ENCODE measurements at places on chromosomes 12 and 14.
A peak's percentile ranks its signal among the peaks of the same experiment; 100 is the strongest.

- DNase-seq = peak; percentile 33
Measured at GRCh38 chr12:58932806-58933681, 12.7 kb upstream of the LRIG3 start.

DNA sequence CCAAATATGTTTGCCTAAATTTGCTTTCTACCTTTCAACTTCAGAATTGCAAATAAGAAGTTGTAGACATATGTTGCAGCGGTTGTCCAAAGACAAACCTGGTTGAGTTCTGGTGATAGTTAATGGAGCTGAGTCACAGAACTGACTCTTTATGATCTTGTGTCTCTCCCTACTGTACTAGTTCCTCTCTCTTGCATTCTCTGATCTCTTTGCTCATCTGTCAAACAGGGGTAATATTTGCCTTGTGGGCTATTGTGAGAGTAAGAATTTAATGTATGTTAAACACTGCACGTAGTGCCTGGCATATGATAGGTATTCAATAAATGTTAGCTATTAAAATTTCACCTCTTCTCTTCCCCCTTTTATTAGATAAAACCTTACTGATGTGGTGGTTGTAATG lies 283.5 kb upstream of the RGS6 start:
- DNase-seq = no peak

DNA sequence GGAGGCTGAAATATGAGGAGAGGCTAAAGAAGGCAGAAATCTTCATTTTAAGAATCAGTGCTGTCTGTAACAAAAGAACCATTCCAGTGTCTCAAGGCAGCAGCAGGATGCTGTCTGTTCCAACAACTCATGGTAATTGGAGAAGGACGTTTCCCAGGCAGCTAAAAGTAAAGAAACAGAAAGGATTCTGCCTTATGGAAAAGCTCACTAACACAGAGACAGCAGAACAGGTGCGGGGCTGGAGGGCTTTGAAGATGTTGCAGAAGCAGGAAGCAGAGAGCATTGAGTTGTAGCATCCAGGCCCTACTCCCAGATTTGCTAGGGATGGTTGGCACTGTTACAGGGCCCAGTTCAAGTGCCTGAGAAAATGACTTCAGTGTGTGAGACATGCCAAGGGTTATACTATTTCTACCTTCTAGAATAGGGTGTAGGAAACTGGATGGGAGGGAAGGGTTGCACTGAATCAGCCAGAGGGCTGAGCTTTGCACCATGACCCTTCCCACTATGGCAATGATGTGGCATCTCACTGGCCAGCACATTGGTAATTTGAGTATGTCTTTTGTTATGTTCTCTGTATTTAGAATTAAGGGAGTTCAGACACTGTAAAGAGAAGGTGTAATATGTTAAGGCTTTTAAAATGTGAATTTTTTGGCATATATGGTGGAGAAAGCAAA lies 160.0 kb upstream of the FBXO33 start:
- no peak for DNase-seq

- no peak for DNase-seq
Measured at GRCh38 chr12:119014368-119014767, 33.0 kb downstream of the SRRM4 start.

DNA sequence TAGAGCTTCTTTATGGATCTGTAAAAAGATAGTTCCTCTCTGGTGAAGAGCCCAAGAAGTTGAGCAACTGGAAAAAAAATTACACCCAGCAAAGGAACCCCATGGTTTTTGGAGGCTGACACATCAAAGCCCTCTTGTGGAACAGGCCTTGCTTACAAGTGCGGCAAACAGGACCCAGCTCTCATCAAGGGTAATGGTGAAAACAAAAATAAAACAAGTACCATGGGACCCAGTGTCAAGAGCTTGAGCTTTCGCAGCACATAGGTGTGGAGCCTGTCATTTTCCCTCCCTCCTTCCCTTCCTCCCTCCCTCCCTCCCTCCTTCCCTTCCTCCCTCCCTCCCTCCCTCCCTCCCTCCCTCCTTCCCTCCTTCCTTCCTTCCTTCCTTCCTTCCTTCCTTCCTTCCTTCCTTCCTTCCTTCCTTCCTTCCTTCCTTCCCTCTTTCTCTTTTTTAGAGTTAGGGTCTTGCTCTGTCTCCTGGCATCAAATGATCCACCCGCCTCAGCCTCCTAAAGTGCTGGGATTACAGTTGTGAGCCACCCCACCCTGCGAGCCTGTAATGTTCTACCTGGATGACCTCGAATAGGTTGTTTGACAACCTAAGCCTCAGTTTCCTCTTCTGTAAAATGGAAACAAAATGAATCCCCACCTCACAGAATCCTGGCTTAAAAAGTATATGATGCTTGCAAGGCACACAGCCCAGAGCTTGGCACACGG lies 114.3 kb upstream of the RPH3A start:
- DNase-seq = no peak

DNA sequence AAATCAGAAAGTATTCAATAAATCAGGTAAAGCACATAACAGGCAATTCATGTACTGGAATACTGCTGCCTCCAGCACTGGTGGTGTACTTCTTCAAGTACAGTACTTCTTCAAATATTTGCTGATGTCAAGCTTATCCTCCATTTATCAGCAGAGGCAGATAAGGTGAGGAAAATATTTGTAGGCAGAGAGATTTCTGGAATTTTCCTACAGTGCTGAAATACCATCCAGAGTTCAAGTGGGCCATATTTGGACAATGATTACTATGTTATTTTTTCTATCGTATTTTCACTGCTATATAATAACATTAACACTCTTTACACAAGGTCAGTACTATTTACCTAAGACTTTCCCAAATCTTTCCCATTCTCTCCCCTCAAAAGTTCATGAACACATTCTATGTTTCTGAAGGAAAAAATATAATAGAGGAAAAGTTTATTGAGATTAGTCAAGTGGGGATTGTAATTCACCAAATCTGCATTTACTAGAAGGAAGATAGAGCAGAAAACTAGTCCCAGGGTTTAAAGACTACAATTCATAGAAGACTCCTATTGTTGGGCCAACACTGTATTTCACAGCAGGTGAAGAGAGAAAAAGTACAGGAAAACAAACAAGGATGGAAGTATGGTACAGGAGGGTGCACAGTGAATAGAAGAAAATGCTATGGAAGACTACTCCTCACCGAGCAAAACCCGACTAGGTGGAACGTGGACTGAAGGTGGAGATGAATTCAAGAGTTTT lies 141.1 kb downstream of the PAWR start:
- DNase-seq = no peak

GRCh38 chr12:119008691-119009221 lies 27.4 kb downstream of the SRRM4 start:
- no peak for DNase-seq

- no peak for DNase-seq
Measured at GRCh38 chr12:81078469-81079196, 754 bp downstream of the ACSS3 start.

DNA sequence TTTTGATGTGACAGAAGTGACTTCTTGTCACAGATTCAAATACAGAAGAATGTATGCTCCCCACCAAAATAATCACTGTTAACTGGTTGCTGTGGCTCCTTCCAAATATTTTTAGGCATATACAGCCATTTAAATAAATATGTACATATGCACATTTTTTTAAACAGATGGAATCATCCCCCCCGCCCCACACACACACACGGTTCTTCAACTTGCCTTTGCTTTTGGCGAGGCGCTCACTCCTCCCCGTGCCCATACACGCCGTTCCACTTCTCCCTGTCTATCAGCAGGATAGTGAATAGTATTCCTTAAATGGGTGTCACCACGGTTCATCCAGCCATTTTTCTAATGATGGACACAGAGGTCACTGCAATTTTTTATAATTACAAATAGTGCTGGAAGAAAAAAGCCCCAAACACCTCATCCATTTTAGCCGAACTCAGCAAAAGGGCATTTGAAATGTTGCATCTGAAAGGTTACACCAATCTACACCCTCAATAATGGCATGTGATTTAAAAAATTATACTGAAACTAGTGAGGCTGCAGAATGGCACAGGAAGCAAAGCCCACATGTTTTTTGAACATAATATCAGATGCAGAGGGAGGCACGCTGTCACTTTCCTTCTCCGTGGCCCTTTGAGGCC lies 39.2 kb upstream of the MEG3 start:
- no peak for DNase-seq

GRCh38 chr12:117472983-117473382 lies 111.6 kb upstream of the NOS1 start:
- peak; percentile 53 for DNase-seq

DNA sequence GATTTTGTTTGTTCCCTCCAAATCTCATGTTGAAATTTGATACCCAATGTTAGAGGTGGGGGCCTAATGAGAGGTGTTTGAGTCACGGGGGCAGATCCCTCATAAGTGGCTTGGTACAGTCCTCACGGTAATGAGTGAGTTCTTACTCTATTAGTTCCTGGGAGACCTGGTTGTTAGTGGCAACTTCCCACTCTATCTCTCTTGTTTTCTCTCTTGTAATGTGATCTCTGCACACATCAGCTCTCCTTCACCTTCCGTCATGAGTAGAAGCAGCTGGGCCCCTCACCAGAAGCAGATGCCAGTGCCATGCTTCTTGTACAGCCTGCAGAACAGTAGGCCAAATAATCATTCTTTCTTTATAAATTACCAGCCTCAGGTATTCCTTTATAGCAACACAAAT lies 29.6 kb upstream of the KCNK10 start:
- DNase-seq = no peak

- no peak for DNase-seq
Measured at GRCh38 chr14:99637624-99638023, 7.3 kb upstream of the HHIPL1 start.

DNA sequence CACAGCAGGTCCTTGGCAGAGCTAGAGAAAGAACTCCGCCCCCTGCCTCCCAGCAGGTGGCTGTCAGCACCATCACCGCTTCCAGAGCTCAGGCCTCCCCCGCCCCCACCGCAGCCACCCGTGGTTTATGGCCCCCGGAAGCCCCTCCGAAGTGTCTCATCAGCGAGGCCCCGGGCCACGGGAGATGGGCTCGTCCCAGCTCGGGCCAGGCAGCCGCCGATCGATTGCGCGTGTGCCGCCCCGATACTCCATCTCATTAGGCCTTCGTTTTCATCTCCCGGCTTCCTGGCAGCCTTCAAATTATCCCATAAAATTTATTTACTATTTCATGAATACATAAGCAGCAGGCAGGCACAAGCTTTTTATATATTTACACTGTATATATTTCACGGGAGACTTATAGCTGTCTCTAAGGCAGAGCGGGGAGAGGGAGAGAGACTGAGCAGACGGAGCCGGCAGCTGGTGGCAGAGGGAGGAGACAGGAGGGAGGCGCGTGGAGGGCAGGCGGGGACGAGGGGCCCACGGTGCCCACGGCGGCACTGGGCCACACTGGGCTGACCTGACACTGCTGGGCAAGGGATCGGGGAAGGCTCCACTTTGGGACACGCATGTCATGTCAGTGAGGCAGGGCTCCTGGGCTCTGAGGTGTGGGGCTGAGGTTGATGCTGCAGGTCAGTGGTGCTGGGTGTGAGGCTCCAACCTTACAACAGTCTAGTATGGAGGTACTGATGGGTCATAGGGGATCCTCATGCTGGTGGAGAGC lies 241.2 kb downstream of the RBM19 start:
- no peak for DNase-seq

- no peak for DNase-seq
Measured at GRCh38 chr14:104386151-104386841, 193.3 kb upstream of the C14orf180 start.
